ENCODE measurements at places on chromosomes 11 and 22.

GRCh38 chr22:29987137-29987536 lies 93.1 kb upstream of the HORMAD2 start:
- no peak for DNase-seq

GRCh38 chr11:85889676-85890579 lies 34.7 kb downstream of the CCDC83 start:
- no peak for DNase-seq

- DNase-seq: no peak
Measured at GRCh38 chr11:1453611-1454034, 33.0 kb downstream of the MOB2 start.

- DNase-seq: no peak
Measured at GRCh38 chr11:109089144-109089543, 332.8 kb upstream of the C11orf87 start.

GRCh38 chr11:1289211-1289935 lies 20.1 kb downstream of the TOLLIP start:
- DNase-seq: no peak

GRCh38 chr11:27309046-27309445 lies 54.0 kb downstream of the CCDC34 start:
- DNase-seq: no peak

GRCh38 chr22:36858966-36859365 lies 1.8 kb upstream of the NCF4 start:
- DNase-seq: no peak

GRCh38 chr11:116643521-116643920 lies 129.3 kb downstream of the BUD13 start:
- no peak for DNase-seq

- peak; percentile 2 for DNase-seq
Measured at GRCh38 chr11:3745161-3745560, 52.2 kb downstream of the NUP98 start.

GRCh38 chr22:50624347-50625130 lies 3.4 kb downstream of the ARSA start:
- DNase-seq: no peak

- no peak for DNase-seq
Measured at GRCh38 chr22:29480512-29481264, 670 bp downstream of the NEFH start.

GRCh38 chr22:20243176-20243536 lies 25.0 kb downstream of the RTN4R start:
- no peak for DNase-seq

DNA sequence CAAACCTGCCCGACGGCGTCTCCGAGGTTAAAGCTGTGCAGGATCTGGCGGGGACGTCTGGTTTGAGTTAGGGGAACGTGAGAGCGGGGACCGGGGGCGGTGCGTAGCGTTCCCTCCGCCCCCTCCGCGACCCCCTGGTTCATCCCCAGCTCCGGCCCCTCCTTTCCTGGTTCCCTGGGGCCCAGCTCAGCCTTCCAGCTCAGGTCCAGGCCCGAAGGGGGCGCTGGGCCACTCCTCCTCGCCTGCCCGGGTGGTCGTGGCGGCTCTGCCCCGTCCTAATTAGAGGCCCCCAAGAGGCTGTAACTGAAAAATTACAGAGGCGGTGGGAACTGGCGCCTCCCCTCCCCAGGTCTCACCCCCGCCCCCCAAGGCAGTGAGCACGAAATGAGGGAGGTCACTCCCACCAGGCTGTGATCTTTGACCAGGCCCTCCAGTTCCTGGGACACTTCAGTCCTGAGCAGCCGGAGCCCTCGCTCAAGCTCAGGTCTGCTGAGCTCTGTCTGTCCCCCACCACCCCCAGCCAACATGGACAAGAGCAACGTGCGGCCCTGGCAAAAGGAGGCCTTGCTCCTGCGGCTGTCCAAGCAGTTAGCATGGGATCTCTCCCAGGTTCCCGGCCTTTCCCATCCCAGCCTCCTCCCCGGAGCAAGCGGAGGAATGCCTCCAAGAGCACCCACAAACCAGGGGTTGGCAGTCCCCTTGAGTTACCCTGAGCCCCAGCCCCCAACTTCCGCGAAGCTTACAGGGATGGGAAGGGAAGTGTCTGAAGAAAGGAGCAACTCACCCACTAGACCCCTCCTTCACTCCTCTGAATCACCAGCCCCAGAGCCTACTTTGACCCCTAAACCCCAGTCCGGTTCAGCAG lies 3.3 kb downstream of the CD248 start:
- no peak for DNase-seq
